ENCODE measurements at places on chromosomes 2 and 18.
A peak's percentile ranks its signal among the peaks of the same experiment; 100 is the strongest.

- DNase-seq = no peak
These were observed 34.7 kb downstream of the ONECUT2 start for GRCh38 chr18:57469884-57470283.

GRCh38 chr2:158378926-158379325, 77.6 kb downstream of the CCDC148 start:
- DNase-seq = no peak

DNA sequence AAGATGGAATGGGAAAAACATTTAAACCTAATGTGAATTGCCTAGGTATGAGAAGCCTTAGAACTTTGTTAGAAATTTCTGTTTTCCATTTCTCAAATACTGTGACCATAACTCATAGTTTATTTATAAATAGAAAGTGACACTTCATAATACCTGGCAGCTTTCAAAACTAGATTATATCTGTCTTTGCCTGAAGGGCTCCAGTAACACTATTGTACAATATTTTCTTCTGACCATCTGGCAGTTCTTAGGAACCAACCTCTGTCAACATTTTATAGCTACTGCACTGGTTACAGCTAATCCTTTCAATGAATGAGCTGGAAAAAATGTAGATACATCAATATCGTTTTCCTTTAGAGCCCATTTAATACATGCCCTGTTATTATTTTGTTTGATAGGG, 237.4 kb downstream of the CAMKMT start:
- DNase-seq = no peak

- DNase-seq = no peak
These were observed 85.9 kb downstream of the HRH4 start for GRCh38 chr18:24546307-24546706.

DNA sequence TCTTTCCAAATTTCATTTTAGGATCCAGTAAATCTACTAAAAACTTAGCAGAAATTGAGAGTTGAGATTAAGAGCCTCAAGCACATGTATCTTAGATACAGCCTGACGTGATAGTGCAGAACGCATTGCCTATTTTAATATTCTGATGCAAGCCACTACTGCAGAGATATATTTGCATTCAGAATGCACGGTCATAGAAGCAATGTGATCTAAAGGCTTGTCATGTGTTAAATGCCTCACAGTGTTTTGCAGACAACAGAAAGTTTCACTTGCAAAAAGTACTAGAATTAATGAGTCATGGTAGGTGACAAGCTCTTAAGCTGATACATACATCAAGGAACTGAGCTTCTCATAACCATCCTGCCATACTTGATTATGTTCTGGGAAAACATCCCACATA, 886.7 kb upstream of the CHAC2 start:
- DNase-seq = no peak

DNA sequence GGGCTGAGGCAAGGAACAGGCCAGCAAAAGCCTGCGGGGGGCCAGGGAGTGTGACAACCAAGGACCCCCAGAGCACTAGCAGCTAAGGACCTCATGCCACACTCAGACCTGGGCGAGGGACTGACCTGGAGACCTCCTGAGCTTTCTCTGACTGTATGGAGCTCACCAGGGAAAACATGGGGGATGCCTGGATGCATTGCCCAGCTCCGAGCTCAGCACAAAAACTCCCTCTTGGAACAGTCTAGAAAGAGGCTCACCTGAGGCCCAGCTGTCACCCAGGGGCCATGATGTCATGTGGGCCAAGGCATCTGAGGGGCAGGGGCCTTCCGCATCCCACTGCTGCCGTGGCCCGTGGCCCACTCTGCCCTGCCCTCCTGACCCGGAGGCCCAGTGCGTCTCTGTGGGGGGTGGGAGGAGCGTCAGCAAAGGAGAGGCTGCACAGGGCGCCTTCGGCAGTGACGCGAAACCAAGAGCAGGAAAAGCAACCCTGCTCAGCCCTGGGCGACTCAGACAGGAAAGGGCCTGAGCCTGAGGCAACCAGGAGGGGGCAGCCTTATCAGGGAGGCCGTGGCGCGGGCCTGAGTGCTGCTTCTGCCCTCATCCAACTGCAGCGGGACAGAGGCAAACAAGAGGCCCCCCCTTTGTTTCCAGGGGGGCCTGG, 57.3 kb upstream of the ALPP start:
- peak; percentile 27 for DNase-seq

GRCh38 chr2:104033399-104033798, 820.5 kb upstream of the POU3F3 start:
- no peak for DNase-seq

DNA sequence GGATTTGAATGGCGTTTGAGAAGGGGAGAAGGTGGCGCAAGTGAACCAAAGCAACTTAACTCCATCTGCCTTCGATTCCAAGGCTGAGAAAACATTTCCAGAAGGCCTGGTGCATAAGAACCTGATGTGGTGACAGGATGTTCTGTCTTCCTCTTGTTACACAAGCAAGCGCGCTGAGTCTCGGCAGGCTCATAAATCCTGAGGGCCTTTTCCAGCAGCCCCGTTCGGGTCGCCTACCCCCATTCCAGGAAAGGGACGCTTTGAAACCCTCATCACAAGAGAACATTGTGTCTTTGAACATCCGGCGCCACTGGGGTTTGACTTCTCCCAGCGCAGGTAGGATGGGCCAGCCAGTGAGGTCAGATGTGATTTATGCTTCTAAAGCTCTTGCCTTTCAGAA, 403.5 kb downstream of the SETBP1 start:
- no peak for DNase-seq

DNA sequence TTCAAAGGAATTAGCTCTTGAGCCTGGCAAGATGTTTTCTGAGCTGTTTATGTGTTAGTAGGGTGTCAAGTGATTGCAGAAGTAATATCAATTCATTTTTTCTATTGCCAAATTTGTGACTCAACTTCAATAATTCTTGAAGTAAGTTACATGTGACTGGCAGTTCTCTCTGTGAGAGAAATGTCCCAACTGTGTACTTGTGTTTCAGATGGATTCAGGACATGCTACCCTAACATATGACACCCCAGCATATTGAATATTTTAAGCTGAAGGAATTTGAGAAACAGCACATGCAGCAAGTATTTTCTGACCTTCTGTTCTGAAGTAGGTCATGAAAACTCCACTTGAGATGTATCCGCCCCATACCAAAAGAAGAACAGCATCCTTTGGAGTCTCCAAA, 263.6 kb downstream of the XIRP2 start:
- DNase-seq = no peak

GRCh38 chr2:39437522-39438296, 624 bp upstream of the MAP4K3 start:
- peak; percentile 5 for DNase-seq

DNA sequence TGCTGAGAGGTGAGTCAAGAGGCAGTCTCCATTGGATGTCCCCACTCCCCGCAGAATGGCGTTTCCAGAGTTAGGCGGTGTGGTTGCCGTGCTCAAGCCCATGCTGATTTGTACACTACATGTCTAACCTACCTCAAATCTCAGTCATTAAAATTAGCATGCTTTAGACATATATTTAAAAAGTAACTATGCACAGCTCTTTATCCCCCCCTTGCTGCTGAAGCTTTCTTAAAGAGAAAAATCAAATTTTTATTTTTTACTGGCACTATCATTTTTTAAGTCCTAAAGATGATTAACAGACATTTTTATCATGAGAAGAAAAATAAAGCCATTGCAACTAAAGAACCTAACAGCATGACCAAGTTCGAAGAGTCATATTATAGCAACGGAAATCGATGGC, 42.9 kb downstream of the BOLA3 start:
- no peak for DNase-seq

- no peak for DNase-seq
These were observed 135.0 kb downstream of the ALK start for GRCh38 chr2:29786361-29786760.

- no peak for DNase-seq
These were observed 466.3 kb downstream of the SATB2 start for GRCh38 chr2:198991431-198991830.

DNA sequence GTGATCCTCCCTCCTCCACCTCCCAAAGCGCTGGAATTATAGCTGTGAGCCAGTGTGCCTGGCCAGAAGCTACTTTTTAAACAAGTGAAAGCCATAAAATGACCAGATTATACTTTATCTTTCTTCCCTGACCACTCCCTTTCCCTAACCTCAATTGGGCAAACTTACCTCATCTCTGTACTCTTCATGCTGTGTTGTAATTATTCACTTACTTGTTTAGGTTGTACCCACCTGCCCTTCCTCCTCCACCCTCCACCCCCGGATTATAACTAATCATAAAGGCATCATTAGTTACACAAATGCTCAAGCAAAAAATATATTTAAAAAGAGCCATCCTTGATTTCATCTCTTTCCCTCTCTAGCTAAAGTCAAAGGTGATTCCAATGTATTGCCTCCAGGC, 279.9 kb downstream of the SETBP1 start:
- no peak for DNase-seq

GRCh38 chr2:191682126-191682525, 4.2 kb downstream of the NABP1 start:
- no peak for DNase-seq

DNA sequence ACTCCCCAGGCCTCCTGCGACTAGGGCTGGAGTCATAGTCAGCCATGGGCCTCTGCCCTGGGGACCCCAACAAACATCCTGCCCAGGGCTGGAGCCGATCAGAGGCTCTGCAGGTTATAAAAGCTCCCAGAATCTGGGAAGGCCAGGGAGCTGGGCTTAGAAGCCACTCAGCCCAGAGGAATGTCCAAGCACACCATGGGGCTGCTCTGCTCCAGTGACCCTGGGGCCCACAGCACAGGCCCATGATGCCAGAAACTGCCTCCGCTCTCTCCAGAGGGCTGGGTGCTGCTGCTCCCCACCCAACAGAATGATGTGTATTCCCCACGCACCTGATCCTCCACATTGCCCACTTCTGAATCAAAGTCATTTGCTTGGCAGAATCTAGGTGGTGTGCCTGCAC, 88.5 kb downstream of the ARMC9 start:
- no peak for DNase-seq

- DNase-seq = no peak
These were observed 110.7 kb downstream of the RAB3GAP1 start for GRCh38 chr2:135162786-135163185.

DNA sequence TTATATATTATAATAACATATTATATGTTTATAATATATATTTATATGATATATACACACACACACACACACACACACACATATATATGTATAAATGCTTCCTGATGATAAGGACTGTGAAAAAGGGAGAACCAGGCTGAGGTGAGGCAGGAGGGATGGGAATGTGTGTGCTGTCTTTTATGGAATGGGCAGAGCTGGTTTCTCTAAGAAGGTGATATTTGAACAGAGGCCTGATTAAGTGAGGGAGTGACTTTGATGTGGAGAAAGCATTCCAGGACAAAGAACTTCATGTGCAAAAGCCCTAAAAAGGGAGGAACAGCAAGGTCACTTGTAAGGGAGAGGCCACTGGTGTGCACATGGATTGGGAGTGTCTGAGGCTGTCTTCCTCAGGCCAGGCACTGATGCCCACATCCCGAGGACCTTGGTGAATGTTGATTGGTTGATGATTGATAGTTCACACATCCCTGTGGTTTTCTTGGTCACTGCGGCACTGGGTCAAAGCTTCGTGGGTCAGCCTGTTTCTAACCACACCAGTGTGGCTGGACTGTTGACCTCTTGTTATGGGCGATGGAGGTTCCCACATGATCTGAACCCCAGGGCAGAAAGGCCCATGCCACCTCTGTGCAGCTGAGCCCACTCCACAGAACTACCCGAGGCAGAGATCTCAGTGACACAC, 196.9 kb downstream of the MYCN start:
- no peak for DNase-seq

- no peak for DNase-seq
These were observed 146.6 kb upstream of the DLX2 start for GRCh38 chr2:172249334-172249733.

GRCh38 chr2:105194022-105194675, 47.4 kb upstream of the GPR45 start:
- DNase-seq = no peak

DNA sequence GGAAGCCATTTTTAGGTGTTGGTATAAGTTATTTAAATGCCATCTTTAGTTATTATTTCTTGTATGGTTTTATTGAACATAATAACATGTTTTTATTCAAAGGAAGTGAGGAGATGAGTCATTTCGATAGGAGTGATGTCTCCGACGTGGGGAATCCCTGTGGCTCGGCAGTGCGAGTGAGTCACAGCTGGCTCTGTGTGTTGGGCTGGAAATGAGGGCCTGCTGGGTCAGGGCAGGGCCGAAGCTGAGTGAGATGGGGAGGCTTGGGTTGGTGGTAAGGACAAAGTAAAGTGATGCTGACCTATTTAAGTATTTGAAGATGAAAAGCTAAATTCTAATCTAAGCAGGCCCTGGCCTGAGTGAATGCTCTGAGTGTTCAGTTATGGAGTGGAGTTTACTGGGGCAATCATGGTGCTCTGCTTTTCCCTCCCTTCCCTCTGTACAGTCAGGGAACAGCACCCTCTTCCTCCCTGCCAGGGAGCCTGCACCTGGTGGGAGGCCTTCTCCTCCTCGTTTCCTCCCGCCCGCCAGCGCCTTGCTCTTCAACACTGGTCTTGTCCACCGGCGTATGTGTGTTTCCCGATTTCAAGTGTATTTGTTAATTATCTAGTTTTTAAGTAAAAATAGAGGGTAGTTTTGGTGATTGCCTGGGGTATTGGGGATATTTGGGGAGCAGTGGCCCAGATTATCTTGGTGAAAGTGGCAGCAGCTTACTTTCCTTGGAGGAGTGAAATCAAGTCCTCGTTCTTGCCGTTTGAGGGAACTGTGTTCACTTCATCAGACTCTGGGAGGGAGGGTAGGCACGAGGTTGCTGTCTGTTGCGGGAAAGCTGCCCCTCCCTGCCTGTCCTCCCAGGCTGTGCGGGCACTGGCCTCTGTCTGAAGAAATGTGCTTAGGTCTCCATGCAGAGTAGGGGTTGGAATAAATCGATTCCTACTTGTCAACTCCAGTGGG, 157.0 kb downstream of the LDLRAD4 start:
- peak; percentile 64 for DNase-seq

- DNase-seq = no peak
These were observed 39.5 kb downstream of the TGOLN2 start for GRCh38 chr2:85288244-85288725.

- no peak for DNase-seq
These were observed 24.2 kb upstream of the BZW1 start for GRCh38 chr2:200787351-200788120.

DNA sequence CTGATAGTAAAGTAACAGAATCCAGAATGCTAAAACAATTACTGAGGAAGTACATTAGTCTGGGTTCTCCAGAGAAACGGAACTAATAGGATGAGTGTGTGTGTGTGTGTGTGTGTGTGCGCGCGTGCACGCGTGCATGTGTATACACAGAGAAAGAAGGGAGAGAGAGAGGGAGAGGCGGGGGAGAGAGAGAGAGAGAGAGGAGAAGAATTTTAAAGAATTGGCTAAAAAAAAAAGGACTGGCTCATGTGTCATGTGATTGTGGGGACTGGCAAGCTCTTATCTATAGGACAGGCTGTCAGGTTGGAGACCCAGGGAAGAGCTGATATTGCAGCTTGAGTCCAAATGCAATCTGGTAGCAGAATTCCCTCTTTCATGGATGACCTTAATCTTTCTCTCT, 976.2 kb upstream of the CDH2 start:
- DNase-seq = no peak

GRCh38 chr2:132754392-132754791, 84.4 kb upstream of the LYPD1 start:
- no peak for DNase-seq

All from activated CD4-positive, CD25-positive, alpha-beta regulatory T cell (primary cell).